Left cardiac atrium (tissue), 4 donors: ENCODE measurements at places on chromosomes 16 and 17. TPM values are rescaled to one million over a fixed set of nuclear protein-coding genes. Genes with fewer than 3 reads are reported as not detected.
A peak's percentile ranks its signal among the peaks of the same experiment; 100 is the strongest.

DNA sequence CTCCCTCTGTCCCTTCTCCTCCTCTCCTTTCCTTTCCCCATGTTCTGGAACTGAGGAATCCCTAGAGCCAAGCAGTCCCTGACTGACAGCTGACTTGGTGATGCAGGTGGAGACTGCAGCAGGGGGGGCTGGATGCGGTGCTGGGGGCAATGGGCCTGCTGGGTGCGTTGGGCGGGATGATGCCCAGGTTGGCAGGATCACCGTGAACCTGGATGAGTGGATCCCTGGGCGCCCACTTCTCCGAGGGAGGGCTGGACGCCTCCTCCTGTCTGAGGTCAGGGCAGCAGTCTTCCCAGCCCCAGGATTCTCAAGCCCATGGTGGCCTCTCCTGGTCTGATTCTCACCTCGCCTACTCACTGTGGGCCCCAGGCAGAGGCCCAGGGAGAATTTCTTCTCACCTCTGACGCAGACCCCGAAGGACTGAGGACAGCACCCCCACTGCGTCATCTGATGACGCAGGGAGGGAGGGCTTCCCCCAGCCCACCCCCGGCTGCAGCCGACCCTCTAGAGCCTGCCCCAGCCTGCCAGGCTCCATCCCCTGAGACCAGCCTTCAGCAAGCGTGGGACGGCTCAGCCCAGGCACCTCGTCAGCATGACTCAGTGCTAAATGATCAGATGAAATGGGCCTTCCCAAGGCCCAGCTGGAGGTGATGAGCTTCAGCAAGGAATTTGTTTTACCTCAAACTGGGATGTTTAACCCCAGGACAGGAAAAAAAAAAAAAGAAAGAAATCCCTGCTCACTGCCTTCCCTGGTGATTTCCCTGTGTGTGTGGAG, 188.0 kb upstream of the TNRC6C start:
- peak; percentile 60 for DNase-seq

GRCh38 chr16:29852654-29853053, 10.4 kb downstream of the CDIPT start:
- DNase-seq = no peak

DNA sequence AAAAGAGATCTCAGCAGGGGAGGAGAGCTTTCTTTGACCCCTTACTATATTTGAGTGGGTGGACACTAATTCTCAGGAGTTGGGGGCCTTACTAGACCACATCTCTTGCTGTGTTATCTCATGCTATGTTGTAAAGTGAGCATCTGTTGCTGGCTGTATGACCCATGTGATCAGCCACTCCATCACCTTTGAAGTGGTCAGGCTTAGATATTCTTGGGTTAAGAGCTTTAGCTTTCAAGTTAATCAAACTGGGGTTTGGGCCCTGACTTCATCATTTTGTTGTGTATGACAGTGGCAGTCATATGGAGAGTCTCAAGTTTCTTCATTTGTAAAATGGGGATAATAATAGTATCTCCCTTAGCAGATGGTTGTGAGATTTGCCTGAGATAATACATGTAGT, 201.1 kb downstream of the FTO start:
- no peak for DNase-seq

The PDILT gene
- total RNA-seq = not detected

GRCh38 chr17:75695141-75695829, 26.0 kb upstream of the ITGB4 start:
- no peak for DNase-seq

The PIGS gene
- 39.9 TPM for total RNA-seq

The CDH5 gene
- 40.3 TPM for total RNA-seq

GRCh38 chr17:32551186-32551955, 64.6 kb downstream of the CDK5R1 start:
- DNase-seq = no peak

DNA sequence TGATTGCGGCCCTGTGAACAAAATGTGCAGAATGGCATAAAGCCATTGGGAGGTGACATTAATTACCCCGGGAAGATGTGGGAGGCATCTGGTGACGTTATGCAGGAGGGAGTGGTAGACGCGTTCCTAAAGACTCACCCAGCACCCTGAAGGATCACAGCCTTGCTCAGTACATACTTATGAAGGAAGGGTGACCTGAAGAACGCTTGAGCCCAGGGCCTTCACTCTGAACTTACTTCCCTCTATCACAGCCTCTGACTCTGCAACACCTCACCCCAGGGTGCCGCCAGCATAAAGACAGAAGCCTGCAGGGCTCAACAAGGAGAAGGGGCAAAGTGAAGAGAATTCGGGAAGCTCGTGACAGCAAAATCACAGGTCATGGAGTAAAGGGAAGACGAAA, 9.4 kb downstream of the MFSD6L start:
- DNase-seq = no peak

- no peak for DNase-seq
Observed at GRCh38 chr16:84368308-84368996, at the start of gene ATP2C2. Gene ATP2C2 (plus strand): TSS chr16:84368538. CDS start chr16:84368616, 78 bp downstream.

DNA sequence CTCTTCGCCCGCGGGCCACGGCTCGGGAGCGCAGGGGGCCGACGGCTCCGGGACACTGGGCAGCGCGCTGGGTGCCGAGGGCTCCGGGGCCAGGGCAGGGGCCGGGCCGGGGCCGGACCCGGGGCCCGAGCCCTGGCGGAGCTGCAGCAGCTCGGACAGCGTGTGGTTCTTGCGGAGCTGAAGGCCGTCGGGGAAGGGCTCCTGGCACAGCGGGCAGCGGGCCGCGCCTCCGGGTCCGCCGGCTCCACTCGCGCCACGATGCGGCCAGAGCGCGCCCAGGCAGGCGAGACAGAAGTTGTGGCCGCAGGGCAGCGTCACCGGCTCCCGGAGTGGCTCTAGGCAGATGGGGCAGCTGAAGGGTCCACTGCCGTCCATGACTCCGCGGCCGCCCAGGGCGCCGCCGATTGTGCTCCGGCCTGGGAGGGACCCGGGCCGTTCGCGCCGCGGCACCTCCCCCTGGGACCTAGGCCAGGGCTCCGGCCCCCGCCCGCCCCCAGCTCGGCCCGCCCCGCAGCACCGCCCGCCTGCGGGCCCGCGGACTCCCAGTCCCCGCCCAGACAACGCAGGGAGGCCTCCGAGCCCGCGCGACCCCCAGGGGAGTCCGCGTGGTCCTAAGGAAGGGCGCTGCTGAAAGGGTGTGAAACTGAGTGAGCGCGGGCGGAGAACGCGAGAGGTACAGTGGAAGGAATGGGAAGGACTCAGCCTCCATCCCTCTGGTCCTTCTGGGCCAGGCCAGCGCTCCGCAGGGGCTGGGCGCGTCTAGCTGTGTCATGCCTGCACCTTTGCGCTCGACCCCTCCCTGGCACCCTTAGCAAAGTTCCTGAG, at the start of gene TRIM47:
TSS of gene TRIM47 (minus strand) at position 408 of the 825 bp plus-strand sequence. CDS start at position 375, 33 bp downstream.
- peak; percentile 79 for DNase-seq

The NTN1 gene
- 167 TPM for total RNA-seq

The SLC38A7 gene
- total RNA-seq = 20.8 TPM

DNA sequence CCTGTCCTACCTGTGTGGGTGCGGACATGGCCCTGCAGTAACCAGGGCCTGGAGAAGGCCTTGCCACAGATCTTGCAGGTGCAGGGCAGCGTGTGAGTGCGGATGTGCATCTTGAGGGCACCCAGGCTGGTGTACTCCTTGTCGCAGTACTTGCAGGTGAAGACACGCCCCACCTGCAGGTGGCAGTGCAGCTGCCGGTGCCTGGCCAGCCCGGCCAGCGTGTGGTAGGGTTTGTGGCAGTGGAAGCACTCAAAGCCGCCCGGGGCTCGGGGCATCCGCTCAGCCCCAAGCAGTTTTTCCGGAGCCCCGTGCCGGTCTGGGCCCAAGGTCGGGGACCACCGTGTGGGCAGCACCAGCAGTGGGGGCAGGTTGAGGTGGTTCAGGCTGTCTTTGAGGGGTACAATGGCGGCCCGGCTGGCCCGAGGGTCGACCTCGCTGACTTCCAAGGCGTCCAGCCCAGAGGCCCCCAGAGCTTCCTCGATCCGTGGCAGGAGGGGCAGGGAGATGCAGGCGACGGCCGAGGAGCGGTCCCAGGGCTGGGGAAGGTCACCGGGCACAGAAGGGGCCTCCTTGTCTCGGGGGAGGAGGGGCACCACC, 5.1 kb downstream of the SNAI3 start:
- no peak for DNase-seq

- DNase-seq = peak; percentile 35
Observed at GRCh38 chr16:17277981-17278381, 192.8 kb downstream of the XYLT1 start.

- DNase-seq = no peak
Observed at GRCh38 chr16:72355561-72355960, 183.6 kb upstream of the PMFBP1 start.

GRCh38 chr16:89357055-89357816, 133.1 kb downstream of the ANKRD11 start:
- no peak for DNase-seq

DNA sequence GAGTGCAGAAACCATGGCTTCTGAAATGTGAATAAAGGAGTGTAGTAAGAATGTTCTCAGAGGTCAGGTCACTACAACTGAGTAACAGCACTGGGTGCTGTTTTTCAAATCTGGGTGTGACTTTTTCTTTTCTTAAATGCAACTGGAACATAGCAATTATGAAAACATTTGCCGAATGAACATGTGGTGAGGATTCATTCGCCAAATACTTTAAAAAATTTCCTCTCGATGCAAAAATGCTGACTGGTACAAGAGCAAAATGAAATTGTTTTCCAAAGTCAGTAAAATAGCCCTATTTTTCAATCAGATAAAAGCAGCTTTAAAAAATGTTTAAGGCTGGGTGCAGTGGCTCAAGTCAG, 18.6 kb downstream of the ZDHHC7 start:
- no peak for DNase-seq

DNA sequence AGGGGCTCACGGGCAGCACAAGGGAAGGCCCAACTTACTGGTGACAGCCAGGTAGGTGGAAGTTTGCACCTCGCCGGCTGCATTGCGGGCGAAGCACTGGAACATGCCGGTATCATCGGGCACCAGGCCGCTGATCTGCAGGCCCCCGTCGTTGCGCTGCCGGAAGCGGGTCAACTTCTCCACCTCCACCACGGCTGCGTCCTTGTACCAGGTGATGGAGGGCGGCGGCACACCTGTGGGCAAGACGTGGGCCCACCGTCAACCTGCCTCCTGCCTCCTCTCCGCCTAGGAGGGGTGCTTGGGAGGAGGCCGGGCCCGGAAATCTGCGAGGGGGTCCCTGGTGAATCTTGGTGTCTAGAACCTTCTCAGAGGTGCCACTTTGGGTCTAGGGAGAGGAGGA, 123.6 kb upstream of the CDC42EP4 start:
- no peak for DNase-seq

The OR4D1 gene
- total RNA-seq = not detected

- DNase-seq = no peak
Observed at GRCh38 chr17:67244431-67245072, 444 bp downstream of the HELZ start.

The KLHL36 gene
- total RNA-seq = 47.0 TPM

DNA sequence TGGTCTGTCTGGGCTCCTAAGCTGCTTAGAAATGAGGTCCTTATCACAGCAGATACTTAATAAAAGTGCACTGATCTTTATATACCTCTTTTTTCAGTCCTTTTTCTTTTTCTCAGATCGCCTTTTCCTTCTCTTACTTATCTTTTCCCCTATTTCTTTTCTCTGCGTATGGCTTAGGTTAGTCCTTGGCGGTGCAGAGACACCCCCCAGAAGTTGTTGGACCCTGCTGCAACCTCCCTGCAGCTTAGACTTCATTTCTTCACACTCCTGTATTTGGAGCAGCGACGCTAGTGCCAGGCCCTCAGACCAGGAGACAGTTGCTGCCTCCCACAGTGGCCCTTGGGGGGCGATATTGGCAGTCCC, 67.6 kb downstream of the CENPV start:
- DNase-seq = no peak

- no peak for DNase-seq
Observed at GRCh38 chr16:53948734-53949430, 244.9 kb downstream of the FTO start.

GRCh38 chr17:50925296-50925891, 59.2 kb upstream of the TOB1 start:
- DNase-seq = no peak

DNA sequence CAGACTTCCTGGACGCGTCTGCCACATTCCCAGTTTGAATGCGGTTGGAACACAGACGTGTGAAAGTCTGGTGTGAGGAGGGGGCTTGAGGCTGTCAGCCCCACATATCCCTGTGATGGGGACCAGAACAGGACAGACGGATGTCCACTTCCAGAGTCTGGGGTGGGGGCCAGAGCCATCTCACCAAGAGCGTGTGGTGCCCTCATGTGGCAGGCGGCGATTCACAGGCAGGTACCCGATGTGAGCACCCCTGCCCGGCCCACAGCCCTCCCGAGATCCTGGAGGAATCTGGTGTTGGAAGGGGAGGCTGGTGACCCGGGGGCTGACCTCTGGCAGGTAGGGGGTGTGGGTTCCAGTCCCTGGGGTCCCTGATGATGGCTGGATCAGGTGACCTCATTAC, 51.5 kb downstream of the ENGASE start:
- DNase-seq = no peak

GRCh38 chr17:57636274-57636673, 108.8 kb downstream of the CCDC182 start:
- DNase-seq = no peak

- DNase-seq = no peak
Observed at GRCh38 chr16:27993587-27993986, 69.9 kb downstream of the GSG1L start.

DNA sequence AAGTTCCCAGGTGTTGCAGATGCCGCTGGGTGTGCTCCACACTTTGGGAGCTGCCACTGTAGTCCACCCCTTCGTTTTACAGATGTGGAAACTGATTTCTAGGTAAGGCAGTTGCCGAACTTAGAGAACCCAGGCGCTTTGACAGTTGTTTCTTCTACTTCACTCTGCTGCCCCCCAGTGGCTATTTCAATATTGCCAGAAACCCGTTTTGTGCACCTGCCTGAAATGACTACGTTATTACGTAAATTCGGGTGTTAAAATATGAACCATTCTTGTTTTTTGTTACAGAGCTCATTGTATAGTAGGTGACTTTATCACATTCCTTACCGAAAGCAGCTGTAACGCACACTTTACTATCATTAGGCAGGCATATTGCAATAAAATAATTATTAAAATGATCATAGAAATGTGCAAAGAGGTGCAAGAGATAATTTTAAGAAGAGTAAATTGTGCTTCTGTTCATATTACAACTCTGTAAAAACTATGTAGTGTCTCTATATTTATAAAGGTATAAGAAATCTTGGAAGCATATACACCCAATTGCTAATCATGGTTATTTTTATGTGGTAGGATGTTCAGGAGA, 44.9 kb downstream of the OTOA start:
- DNase-seq = peak; percentile 56

DNA sequence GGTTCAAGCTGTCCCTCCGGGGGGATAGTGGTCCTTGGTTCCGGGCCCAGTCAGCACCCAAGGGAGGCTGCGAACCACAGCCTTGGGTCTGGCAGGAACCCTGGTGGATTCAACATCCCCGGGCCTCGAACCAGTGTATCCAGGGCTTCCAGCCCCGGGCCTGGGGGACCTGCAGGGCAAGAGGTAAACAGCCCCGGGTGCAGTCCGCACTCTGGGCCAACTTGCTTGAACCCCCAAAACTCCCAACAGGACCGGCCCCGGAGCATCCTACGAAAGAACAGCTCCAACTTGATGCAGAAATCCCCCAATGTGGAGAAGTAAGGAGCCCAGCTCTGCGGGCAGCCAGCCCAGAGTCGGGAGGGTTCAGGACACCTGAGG, 1.5 kb upstream of the NEURL4 start:
- DNase-seq = no peak
